ENCODE measurements at places on chromosomes 1 and 21.

- no peak for DNase-seq
Measured at GRCh38 chr1:39216771-39217170, 12.3 kb downstream of the MACF1 start.

- DNase-seq, result no peak
Measured at GRCh38 chr21:43318841-43319781, 107.8 kb downstream of the SIK1 start.

DNA sequence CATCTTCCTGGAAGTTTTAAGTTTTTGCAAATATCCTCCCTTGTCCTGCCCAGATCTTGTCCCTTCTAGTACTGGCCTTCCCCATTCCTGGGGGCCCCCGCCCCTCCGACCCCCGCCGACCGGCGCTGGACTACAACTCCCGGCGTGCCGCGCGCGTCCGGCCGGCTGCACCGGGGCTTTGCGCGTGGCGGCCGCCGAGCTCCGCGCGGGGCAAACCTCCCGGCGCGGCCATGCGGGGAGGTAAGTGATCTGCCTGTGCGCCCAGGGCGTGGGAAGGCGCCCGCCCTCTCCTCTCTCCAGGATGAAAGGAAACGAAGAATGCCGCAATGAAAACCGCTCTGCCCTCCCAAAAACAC, 3.2 kb upstream of the SAMD13 start:
- peak; percentile 79 for DNase-seq

- no peak for DNase-seq
Measured at GRCh38 chr1:183883623-183884022, 78.7 kb downstream of the RGL1 start.

DNA sequence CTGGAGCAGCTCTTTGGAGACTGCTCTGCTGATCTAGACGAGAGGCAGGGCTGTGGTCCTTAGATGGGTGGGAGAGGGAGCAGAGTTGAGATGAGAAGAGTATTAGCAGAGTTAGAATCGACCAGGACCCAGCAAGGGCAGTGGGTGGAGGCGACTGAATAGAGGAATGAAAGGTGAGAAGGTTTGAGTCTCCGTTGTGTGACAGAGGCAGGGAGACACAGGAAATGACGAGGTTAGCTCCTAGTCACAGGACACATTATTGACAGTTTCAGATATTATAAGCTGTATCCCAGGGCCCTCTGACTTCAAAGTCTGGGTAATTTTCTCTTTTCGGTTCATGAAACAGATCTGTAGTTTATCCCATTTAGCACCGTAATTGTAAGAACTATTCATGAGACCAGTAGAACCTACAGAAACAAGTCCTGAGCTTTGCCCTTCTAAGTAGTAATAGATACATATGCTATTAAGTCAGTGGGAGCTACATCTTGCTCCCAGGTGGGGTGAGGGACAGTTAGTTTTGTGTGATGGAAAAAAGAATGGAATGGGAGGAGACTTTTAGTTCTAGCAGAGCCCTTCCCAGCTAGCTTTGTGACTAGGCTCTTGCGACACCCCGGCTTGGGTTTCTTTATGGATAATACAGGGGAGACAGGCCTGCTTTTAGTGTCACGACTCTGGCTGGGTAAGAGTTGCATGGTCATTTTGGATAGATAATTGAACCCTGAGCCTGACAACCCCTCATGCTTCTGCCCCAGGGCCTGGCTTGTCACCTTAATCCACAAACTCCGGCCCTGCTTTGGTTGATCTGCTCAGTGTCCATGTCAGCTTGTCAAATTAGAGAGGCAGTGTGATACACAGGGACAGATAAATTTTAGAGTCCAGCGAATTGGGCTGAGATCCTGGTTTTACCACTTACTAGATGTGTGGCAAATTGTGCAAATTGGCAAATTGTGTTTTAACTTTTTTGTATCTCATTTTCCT, 70.2 kb downstream of the UCK2 start:
- no peak for DNase-seq

- no peak for DNase-seq
Measured at GRCh38 chr1:244173240-244173639, 122.2 kb downstream of the ZBTB18 start.

GRCh38 chr21:38721958-38722357, 83.8 kb upstream of the ETS2 start:
- no peak for DNase-seq

GRCh38 chr1:48735796-48736195, 40.9 kb downstream of the BEND5 start:
- DNase-seq, result no peak

GRCh38 chr1:14254251-14254650, 344.2 kb upstream of the KAZN start:
- DNase-seq, result no peak

GRCh38 chr1:59020151-59020997, 236.5 kb upstream of the JUN start:
- no peak for DNase-seq

Measured in HEK293T (cell line).